ENCODE measurements at places on chromosomes 1 and 21.
A peak's percentile ranks its signal among the peaks of the same experiment; 100 is the strongest.

GRCh38 chr1:99660496-99660895 lies 14.6 kb downstream of the PALMD start:
- no peak for DNase-seq

DNA sequence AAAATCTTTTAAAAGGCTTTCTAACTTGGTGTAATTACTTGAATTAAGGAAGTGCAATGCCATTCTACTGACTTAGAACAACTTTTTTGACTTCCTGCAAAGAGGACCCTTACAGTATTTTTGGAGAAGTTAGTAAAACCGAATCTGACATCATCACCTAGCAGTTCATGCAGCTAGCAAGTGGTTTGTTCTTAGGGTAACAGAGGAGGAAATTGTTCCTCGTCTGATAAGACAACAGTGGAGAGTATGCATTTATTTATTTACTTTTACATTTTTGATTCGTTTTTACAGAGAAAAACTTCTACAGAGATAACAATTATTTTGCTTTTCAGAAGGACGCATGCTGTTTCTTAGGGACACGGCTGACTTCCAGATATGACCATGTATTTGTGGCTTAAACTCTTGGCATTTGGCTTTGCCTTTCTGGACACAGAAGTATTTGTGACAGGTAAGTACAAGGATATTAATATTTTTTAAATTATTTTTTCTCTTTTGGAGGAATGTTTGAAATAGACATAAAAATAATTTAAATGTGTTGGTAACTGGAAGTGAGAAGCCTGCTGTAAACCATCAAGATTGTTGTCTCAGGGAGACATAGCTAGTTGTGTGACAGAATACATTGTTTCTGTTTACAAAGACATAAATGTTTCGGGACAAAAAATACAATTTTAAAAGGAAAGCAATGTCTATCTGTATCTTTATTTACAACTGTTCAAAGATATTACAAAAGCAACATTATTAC lies at the start of gene PTPRC:
PTPRC (plus strand) TSS at position 147 of the 742 bp plus-strand sequence; CDS start at position 376, 229 bp downstream.
- DNase-seq = no peak

DNA sequence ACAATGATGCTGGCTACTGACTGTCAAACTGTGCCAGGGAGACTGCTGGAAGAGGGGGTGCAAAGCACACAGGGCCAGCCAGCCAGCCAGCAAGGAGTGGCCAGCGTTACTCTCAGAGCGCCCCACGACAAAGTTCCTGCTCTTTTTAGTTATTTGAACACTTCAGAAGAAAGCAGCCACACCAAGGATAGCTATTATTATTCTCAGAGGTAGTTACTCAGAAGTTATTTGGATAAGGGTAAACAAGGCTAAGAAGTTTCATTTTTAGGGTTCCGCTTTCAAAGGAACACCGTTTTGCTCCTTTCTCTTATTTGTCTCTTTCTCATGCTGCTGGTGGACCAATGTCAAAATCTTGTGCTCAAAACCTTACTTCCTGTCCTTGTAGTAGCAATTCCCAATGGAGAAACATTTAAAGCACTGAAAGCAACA lies 59.9 kb downstream of the VANGL2 start:
- no peak for DNase-seq

GRCh38 chr1:40204856-40205255 lies 42.9 kb upstream of the TMCO2 start:
- no peak for DNase-seq

GRCh38 chr1:185920602-185921001 lies 186.4 kb downstream of the HMCN1 start:
- DNase-seq = no peak

DNA sequence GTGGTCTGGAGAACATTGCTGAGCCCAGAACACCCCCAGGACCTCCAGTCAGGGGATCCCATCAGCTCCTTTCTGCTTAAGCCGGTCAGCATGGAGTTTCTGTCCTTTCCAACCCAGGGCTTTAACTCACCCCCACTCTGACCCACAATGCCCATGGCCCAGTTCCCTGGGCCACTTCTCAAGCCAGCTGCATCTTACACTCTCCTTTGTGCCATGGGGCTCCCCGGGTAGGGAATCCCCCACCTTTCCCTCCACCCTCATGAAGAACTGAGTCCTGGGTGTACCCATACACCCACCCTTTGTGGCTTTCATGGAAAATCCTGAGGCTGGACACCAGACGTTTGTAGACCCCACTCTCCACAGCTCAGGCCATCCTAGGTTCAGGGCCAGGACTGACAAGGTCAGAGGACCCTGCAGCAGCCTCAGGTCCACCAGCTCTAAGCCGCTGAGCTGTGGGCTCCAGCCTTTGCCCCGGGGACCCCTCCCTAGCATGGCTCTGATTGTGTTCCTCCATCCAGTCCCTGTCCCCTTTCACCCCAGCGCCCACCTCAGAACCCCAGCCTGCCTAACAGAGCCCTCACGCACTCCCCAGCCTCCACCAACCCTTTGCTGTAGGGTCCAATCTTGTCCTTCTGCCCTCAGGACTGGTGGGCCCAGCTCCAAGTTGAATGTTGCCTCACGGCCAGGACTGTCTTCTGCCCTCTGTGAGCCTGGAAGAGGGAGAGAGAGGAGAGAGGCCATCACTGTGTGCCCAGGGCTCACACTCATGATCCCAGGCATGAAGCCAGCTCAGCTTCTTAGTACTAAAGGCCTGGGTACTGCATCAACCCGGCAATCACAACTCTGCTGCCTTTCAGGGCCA lies 394.8 kb downstream of the MATN1 start:
- no peak for DNase-seq

GRCh38 chr1:226948051-226948450 lies 8.0 kb downstream of the COQ8A start:
- no peak for DNase-seq

DNA sequence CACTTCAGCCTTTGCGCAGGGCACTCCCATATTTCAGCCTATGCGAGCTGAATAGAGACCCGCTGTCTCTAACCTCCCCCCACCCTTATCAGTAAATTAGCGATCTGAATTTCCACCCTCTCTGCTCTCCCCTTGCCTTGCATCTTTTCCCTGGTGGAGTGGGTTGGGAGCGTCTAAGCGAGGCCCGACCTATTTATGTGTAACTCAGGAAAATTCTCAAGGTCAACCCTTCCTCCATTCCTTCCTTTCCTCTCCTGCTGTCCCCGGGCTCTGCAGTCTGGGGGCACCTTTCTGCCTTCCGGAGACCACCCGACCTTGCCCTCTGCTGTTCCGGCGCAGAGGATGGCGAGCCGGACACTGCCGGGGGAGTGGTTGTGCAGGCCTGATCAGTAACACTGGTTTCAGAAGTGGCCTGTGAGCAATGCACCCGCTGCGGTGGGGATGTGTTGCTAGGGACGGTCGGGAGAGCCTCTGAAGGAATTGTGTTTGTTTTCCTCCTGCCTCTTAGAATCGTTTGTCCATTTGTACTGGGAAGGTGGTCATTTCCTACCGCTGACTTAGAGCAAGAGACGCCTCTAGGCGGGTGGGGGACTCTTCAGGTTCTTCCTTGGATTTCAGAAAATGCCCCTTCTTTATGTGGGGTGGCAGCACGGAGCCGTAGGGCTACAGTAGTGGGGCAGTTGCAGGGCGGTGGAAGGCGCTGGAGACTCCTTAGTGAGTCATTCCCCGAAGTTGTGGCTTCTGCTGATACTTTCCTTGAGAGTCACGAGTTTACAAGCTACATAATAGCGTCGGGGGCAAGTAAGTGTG lies 513 bp downstream of the MGST3 start:
- no peak for DNase-seq

GRCh38 chr1:151336556-151336955 lies 9.3 kb upstream of the PI4KB start:
- DNase-seq = no peak

- DNase-seq = no peak
Measured at GRCh38 chr1:19046972-19047731, 90.7 kb upstream of the IFFO2 start.

DNA sequence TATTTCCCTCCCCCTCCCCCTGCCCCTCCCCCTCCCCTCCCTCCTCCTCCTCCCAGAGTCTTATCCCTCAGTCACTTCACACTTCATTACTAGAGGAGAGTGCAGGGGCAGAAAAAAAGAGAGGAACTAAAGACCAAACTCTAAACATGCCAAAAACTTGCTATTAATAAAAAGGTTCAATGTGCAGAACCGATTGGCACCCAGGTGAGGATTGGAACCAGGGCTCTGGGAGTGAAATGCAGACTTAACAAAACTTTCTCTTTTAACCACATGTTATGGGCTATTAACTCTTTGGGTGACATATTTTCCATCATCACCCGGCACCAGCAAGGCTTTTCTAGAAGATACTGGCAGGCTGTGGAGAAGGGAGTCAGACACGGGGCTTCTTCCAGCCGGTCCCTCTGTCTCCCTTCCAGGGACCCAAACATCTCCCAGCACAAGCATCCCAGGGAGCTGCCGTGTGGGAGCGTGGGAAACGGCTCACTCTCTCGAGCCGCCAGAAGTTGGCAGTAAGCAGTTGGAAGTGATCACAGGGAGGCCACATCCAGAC lies 13.6 kb downstream of the NID1 start:
- DNase-seq = no peak

GRCh38 chr1:156102633-156103511 lies 11.6 kb upstream of the LMNA start:
- no peak for DNase-seq

DNA sequence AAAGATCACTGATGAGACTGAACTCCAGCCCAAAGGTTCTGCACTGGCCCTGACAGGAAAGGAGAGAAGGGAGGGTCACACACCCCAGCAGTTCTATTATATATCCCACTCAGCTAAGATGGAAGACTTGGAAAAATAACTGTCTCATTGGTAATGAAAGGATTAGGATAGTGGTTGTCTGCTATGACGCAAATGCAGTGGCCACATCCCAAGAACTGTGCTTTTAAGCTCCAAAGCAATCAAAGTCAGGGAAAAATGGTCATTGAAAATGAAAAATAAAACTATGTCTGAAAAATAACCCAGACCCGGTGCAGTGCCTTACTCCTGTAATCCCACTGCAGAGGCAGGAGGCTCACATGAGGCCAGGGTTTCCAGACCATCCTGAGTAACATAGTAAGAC lies 31.0 kb downstream of the PSMG1 start:
- no peak for DNase-seq

DNA sequence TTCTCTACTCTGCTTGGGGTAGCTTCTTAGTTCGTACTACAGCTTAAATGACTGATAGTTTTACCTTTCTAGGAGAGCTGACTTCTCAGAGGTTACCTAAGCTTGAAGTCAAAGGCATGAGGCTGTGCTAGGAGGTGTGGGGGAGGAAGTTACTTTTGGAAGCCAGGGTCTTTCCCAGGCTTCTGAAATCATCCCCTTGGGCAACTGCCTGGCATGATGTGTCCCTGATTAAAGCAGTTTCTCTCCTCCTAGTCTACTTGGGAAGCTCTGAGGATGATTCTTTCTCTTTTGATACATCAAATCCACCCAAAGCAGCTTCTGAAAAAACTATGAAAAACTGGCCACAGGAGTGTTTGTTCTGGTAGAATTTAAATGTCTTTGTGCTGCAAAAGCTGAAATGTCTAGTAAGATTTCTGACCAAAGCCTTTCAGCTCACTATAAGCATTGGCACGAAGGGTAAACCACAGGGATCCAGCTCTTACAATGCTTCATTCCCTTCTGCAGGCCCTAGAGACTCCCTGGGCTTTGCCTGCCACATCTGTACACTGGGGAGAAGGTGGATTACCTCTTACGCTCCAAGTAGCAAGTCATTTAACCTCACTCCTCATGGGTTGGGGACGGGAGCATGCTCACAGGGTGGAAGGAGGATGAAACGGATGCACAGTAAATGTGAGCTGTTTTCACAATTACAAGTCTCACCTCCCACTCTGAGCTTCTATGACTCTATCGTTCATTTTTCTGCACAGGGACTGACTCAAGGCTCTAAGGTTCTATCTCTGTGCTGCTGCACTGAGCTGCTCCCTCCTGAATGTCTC lies 59.6 kb downstream of the RUNX1 start:
- no peak for DNase-seq

DNA sequence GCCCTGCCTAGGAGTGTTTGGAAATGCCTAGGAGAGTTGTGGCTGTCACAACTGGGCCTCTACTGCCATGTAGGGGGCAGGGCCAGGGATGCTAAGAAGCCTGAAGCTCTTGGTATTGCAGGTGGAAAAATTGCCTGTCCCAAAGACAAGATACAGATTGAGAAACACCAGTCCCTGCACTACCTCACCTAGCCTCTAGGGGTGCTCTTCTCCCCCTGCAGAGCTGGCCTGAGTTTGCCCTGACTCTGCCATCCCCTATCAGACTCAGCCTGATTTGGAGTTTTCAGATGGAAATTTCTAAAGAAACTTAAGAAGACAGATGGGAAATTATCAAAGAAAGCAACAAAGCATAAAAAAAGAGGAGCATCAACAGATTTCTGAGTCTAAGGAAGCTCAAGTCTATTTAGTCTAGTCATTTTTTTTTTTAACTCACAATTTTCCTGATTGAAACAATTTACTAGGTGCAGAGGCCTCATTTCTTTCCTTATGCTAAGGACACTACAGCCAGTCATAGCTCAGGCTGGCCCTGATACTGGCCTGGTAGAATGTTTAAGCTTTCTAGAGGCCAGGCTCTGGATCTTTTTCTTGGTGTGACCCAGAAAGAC lies 61.4 kb upstream of the LRRN2 start:
- peak; percentile 19 for DNase-seq

GRCh38 chr1:228060458-228061190 lies 21.9 kb upstream of the ARF1 start:
- DNase-seq = no peak

- no peak for DNase-seq
Measured at GRCh38 chr1:198909973-198910372, 271.1 kb downstream of the PTPRC start.
